Activated CD8-positive, alpha-beta memory T cell treated with anti-CD3 and anti-CD28 coated beads for 4 hours (primary cell): ENCODE measurements at places on chromosomes 11 and 22.

DNA sequence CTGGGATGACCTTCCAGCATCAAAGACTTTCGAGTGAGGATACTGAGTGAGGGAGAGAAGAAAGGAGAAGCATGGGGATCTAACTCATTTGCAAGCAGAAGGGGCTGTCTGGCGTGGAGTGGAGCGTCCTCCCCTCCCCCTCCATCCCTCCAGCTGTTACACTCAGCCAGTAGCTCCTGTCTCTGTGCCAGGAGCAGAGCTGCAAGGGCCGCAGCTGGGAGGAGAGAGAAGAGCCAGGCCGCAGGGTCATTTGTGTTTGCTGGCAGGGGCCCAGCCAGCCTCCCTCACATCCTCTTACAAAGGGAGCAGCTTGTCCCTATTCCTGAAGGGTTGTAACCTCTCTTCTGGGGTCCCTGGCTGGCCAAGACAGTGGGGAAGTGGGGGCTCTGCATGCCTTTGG lies 57.9 kb downstream of the NECTIN1 start:
- DNase-seq: no peak

GRCh38 chr22:32018056-32018455 lies 25.0 kb upstream of the SLC5A1 start:
- DNase-seq: no peak

DNA sequence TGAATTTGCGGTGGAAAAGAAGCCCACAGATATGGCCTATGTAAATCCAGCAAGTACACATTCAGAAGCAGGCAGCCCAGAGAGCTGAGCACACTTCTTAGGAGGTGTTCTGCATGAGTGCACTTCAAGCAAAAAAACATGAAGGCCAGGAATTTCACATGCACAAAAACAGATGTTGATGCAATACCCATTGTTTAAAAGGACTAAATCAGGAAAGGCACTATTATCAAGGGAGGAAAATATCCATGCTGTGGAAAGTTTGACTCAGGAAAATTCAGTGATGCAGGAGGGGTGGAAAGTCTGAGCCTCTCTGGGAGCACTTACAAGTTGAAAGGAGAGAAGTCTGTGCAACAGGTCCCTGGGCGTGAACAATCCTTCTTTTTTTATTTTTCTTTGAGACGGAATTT lies 15.8 kb upstream of the CARS1 start:
- DNase-seq: no peak

DNA sequence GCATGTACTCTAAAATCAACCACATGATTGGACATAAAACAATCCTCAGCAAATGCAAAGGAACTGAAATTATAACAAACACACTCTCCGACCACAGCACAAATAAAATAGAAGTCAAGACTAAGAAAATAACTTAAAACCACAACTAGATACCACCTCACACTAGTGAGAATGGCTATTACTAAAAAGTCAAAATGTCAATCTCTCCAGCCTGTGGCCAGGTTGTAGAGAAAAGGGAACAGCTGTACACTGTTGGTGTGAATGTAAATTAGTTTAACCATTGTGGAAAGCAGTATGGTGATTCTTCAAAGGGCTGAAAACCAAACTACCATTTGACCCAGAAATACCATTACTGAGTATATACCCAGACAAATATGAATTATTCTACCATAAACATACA lies 1025.7 kb upstream of the TENM4 start:
- DNase-seq: no peak

- no peak for DNase-seq
Observed at GRCh38 chr11:94737171-94737611, 31.0 kb upstream of the AMOTL1 start.

DNA sequence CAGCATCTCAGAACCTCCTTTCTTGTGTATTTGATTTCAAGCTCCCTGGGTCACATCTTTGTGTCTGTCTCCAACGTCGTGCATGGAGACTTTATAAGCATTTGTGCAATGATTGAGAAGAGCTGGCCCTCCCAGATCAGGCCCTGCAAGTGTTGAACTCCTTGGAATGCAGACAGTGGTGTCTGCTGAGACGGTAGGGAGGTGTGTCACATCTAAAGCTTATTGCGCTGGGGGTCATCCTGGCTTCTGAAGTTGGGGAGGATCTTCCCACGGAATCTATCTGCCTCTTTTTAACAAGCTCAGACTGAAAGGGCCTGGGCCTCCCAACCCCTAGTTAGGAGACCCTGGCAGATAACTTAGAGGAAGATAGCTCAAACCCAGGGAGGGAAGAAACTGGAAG lies 6.7 kb downstream of the APLNR start:
- DNase-seq: no peak

- DNase-seq: no peak
Observed at GRCh38 chr11:108923413-108923812, 258.5 kb downstream of the DDX10 start.

DNA sequence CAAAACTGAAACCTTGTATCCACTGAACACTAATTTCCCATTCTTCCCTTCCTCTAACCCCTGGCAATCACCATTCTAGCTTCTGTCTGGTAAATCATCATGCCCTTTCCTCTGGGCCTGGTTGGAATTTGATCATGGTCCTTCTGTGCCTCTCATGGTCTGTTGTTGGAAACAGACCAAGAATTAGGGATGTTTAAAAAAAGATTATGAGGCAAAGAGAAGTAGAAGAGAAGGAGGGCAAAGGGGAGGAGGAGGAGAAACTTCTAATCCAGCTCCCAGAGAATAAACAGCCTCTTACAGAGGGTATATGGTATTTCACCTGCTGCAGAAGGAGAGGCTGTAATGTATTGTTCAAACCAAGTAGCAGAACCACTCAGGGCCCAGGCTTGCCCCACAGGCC lies 10.6 kb downstream of the BCO2 start:
- DNase-seq: no peak

GRCh38 chr11:26025676-26026075 lies 306.3 kb upstream of the ANO3 start:
- DNase-seq: no peak

- no peak for DNase-seq
Observed at GRCh38 chr22:48919851-48920589, 907.7 kb downstream of the BRD1 start.

DNA sequence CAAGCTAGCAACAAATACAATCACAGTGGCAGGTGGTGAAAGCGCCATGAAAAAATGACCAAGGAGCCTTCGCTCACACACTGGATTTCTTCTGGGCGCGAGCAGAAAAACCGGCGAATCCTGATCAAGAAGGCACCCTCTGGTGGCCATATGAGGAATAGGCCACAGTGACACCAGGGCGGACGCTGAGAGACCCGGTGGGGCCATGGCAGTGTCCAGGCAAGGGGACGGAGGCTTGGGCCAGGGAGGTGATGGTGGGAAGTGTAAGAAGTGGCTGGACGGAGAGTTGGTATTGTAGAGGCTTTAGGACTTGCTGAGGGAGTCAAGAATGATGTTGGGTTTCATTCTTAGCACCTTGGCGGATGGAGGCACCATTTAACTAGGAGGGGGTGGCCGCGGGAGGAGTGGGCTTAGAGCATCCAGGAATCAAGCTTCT lies 16.9 kb upstream of the RAC2 start:
- no peak for DNase-seq

- no peak for DNase-seq
Observed at GRCh38 chr11:73292525-73292894, 15.6 kb upstream of the ARHGEF17 start.

DNA sequence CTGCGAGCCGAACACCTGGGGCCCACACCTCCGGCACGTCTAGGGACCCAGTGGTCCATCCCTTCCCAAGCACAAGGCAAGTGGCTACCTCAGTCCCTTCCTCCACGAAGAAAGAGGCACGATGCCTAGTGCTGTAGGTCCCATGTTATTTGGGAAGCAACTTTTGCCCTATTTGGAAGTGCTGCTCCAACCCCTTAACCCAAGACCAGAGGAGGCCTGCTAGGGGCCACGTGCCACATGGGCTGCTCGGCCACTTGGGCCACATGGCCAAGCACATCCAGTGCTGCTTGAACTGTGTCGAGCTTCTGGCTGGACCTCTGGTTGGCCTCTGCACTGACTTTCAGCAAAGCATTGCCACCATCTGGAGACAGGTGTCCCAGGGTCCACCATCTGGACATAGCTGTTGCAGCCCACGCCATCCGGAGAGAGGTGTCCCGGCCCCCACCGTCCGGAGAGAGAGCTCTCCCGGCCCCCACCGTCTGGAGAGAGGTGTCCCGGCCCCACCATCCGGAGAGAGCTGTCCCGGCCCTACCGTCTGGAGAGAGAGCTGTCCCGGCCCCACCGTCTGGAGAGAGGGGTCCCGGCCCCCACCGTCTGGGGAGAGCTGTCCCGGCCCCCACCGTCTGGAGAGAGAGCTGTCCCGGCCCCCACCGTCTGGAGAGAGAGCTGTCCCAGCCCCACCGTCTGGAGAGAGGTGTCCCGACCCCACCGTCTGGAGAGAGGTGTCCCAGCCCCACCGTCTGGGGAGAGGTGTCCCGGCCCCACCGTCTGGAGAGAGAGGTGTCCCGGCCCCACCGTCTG lies 6.5 kb upstream of the B4GALNT4 start:
- DNase-seq: no peak

- DNase-seq: no peak
Observed at GRCh38 chr11:17855531-17856290, 121.1 kb downstream of the KCNC1 start.

- no peak for DNase-seq
Observed at GRCh38 chr22:36946421-36947158, 33.2 kb downstream of the CSF2RB start.

DNA sequence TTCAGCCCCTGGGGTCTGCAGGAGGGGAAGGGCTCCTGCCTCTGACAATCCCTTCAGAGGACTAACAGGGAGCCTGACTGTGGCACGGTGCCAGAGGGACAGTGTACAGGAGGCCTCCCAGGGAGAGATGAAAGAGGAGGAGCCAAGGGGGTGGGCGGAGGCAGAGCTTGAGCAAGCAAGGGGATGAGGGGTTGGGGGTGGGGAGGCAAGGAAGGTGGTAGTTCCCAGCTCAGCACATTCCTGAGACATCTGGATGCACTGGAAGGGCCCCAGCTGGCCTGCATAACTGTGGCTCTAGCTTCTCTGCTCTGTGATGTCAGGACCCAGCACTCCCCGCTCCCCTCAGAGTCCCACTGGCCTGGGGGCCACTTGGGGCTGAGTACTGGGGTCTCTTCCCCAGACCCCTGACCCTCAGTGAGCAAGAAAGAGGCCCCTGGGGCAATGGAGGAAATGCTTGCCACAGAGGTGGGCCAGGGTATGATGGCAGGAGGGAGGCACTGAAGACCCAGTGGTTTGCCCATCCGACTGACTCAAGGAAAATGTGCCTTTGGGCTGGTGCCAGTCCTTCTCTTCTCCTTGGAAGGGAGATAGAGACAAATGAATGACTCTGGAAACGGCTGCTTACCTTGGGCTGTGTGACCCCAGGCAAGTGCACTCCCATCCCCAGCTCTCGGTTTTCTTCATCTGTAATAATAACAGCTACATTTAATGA lies 13.3 kb downstream of the CREB3L1 start:
- no peak for DNase-seq

DNA sequence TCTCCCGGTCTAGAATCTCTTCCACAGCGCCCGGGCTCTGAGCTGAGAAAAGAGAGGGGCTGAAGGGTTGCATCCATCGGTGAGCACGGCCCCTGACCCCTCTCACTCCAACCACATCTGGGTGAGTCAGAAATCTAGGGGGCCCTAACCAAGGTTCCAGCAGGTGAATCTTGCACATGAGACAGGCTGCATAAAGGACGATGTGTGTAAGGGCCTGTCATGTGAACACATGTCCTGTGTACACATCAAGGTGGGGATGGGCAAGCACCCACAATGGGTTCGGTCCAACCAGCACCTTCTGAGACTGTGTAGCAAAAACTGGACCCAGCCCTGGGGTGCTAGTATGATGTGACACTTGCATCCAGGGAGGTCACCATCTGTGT lies 1.2 kb downstream of the BET1L start:
- no peak for DNase-seq

DNA sequence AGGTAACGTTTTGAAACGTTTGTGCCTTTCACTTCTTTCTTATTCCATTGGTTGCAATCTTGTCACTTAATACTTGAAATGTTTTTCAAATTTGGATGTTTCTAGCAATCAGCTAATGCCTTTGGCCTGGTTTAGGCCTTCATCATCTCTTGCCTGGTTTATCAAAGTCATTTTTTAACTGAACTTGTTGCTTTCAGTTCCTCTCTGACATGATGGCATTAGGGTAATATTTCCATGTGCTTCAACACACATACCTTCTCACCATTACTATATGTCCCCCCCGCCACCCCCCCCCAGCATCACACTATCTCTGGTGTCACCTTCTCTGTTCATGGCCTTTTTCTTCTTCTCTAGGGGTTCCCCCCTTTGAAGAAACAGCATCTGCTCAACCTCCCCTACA lies 1.5 kb upstream of the SYT9 start:
- no peak for DNase-seq

DNA sequence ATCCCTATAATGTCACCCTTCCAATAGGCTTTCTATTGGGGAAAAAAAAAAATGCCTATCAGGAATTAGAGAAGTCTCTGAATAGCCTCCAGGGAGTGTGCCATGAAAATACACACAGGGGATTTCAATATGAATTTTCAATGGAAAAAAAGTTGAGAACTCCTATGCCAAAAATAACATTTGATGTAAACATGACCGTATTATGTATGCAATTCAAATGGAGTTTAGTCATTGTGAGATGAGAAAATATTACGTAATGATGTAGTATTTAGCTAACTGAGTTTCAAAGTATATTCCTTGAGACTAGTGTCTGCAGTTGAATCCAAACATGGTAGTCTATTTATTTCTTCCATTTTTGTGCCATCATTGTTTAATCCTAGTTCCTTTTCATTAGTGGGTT lies 182.3 kb downstream of the BLID start:
- no peak for DNase-seq
